Right ventricle myocardium inferior (tissue), 1 donor: ENCODE measurements at places on chromosomes 4 and X. TPM values are rescaled to one million over a fixed set of nuclear protein-coding genes. Genes with fewer than 3 reads are reported as not detected.
A peak's percentile ranks its signal among the peaks of the same experiment; 100 is the strongest.

GRCh38 chr4:8304827-8305695 lies 35.5 kb downstream of the HTRA3 start:
- no peak for DNase-seq

DNA sequence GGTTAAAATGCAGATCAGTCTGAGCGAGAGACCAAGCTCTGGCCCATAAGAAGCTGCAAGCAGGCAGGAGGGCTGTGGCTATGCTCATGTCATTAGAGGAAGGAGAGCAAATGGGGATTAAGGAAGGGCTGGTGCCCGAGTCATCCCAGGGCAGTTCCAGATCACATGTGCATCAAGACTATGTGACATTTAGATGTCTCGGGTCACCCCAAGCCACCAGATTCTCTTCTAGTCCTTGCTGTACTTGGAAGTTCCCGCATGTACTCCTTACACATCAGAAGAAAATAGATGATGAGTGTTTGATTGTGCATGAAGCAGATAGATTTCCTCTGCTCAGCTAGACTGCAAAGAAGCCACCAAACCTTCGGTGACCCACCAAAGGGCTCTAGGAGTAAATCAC lies 42.1 kb upstream of the KLHL34 start:
- DNase-seq: no peak

- no peak for DNase-seq
Measured at GRCh38 chr4:157992038-157992705, 180.7 kb downstream of the GASK1B start.

- no peak for DNase-seq
Measured at GRCh38 chr4:125739760-125740159, 425.0 kb downstream of the FAT4 start.

DNA sequence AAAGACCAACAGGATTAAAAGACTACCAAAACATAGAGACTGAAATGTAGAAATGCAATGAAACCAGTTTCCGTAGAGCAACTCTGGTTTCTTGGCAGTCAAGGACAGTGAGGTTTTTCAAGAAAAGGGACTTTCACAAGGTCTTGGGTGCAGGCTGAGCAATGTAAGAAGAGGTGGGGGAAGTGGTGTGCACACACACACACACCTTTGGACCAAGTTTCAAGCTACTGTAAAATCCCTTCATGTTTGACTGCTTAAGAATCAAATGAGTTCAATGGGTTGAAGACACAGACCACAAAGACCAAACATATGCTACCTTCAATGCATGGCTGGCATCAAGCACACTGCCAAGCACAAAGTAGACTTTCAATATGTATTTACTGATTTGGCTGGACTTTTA lies 17.8 kb upstream of the MCF2 start:
- DNase-seq: no peak

DNA sequence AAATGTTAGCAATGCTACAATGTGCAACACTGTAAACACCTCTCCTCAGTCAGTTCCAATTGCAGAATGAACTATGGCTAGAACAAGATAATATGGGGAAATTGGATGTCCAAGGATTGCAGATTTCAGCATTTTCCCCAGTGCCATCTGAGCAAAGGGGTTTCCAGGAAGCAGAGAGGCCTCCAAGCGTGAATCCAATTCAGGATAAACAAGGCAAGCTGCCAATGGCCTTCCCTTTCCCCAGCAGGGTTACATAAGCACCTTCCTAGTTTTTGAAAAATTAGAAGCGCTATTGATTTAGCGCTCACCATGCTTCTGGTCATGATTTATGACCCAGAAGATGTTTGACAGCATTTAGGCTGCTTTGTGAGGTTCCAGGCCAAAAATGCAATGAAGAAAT lies 223.0 kb upstream of the GATB start:
- no peak for DNase-seq

DNA sequence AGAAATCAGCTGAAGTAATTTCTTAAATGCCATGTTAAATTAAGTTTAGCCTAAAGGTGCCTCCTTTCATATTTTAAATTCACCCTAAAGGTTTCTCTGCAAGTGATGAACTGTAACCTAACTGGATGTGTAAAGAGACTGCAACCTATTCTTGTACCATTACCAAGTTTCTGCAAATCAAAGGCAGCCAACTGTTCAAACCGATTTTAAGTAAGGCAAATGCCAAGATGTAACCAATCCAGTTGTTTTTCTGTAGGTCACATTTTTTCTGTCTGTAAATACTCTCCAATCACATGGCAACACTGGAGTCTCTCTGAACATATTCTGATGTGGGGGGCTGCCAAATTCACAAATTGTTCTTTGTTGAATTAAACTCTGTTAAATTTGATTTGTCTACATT lies 42.4 kb upstream of the FGF2 start:
- DNase-seq: no peak

DNA sequence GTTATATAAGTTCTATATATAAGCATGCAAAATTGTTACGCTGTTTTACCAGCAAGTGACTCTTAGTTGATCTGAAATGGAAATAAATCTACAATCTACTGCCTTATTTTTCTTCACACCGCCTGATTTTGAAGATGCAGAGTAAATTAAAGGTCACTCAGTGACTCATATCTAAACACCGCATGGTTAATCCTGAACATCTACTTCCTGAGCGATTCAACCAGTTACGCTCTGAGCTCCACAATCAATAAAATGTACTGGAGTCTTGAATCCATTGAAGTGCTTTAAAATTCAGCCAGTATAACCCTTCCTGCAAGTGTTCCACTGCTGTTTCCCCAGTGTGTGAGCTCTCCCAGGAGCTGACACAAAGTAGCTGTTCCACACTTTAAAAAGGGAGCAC lies 192.8 kb downstream of the SLC7A11 start:
- no peak for DNase-seq

DNA sequence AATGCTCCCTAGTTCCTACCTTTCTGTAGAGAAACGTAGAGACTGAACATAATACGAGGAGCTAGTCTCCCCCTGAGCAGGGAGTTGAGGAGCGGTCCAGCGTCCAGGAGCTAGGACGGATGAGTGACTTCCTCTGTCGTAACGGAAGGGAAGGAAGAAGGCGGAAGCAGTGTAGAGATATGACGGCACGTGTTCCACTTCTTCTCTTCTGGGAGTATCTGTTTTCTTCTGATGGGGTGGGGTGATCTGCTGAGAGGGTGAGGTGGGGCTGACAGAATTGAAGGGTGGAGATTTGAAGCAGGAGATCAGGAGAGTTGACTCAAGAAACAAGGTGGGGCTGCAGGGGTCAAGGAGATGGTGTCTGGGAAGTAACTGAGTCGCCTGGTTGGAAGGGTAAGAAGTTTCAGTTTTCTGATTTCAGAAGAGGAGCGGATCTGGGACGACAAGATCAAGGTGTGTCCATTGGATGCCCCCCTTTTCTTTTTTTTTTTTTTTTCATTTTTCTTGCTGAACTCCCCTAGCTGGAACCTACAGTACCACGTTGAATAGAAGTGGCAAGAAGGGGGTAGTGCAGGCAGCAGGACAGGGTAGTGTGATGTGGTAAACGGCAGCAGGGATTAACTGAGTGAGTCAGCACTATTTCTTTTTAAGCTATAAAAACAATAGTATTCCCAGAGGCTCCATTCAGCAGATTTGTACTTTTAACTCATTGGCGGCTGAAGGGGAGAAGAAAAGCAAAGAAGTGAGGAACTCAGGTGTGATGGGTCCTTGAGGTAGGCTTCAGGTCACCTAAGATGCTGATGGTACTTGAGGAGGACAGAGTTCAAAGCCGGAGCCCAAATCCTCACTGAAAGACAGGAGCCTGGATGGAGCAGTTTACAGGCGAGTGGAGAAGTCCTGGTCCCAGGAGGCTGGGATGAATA lies 50.8 kb upstream of the SETD7 start:
- DNase-seq: no peak

- DNase-seq: no peak
Measured at GRCh38 chr4:10619220-10619619, 65.3 kb downstream of the CLNK start.

DNA sequence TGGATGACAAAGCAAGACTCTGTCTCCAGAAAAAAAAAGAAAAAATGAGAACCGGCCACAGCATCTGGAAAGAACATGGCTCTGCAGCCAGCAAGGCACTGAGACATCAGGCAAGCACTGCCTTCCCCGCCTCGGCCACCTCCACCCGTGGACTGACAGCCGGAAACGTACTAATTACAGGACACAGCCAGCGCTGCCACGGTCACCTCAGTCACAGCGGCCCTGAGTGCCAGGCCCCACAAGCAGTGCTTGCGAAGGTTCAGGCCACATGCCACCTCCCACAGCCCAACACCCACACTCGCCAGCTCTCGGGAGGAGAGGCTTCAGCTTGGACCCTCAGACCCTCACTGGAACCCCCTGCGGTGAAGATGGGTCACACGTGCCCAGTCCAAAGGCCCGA lies 16.8 kb downstream of the FAM53A start:
- DNase-seq: peak; percentile 67

GRCh38 chr4:18611026-18611425 lies 589.5 kb upstream of the LCORL start:
- DNase-seq: no peak

- no peak for DNase-seq
Measured at GRCh38 chr4:147805946-147806345, 74.1 kb downstream of the ARHGAP10 start.

DNA sequence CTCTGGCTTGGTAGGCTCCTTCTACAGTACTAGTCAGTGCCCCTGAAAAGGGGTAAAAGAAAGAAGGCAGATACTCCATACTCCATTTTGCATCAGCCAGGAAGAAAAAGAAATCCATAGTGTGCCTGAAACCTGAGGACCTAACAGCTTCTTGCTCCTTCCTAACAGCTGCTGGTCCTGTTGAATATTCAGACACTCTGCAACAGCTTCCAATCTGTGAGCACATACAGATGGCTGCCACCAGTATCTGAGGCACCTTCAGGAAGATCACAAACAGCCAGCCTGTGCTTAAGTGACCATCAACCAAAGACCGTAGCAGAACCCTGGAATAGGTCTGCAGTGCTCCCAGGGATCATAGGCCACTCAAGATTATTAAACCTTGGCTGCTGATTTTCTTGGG lies 4.3 kb downstream of the GIMD1 start:
- no peak for DNase-seq

DNA sequence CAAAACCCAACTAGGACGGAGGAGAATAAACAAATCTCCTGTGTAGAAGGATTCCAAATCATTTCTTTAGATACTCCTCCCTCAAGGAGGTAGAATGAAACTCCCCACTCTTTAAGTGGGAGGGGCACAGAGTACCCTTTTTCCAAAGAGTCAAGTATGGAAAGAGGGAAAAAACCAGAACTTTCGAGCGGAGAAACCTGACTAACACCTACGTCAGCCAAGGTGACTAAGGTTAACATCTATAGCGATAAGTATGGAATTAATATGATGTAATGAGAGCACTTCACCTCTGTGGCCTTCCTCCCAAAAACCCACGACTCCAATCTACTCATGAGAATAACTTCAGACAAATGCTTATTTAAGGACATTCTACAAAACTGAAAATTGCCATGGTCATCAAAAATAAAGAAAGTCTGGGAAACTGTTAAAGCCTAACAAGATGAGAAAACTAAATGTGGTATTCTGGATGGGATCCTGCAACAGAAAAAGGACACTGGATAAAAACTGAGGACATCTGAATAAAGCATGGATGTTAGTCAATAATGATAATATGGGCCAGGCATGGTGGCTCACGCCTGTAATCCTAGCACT lies 157.0 kb upstream of the MAP3K15 start:
- no peak for DNase-seq

DNA sequence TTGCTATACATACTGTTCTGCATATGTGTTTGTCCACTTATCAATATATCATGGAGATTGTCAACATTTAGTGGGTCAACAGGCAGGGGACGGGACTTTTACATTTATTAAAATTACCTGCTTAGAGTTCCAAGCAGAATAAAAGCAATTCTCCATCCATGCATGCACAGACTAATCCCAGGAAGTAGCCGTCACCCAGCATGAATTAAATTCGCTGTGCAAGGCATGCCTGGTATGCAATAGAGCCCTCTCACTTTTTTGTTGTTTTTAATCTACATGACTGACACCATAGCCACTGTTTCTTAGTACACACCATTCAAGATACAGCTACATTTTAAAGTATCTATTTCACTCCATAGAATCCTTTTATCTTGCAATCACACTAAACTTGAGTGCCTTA lies 108.9 kb downstream of the USP46 start:
- no peak for DNase-seq

- DNase-seq: no peak
Measured at GRCh38 chrX:10794203-10794630, 173.8 kb upstream of the MID1 start.

DNA sequence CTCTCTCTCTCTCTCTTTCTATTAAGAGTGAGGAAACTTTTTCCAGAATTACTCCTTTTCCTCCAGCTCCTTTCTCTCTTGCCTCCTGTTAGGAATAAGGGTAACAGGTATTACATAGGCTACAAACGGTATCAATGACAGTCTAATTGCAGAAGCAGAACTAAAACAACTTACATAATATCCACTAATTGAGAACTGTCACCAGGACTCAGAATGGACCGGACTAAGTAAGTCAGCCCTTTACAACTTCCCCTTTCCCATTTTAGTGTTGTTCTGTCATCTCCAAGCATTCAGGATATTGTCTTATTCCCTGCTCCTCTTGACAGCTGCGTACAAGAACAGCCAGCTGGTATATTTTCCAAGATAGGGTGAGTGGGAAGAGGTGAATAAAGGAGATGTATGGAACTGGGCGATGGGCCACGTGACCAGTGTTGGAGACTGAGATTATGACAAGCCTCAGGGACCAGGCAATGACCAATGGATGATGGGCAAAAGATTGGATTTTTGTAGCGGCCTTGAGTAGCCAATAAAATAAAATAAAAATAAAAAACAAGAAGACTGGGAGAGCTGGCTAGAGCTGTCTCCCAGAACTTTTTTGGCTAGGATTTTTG lies 2.3 kb upstream of the FNIP2 start:
- DNase-seq: no peak

GRCh38 chr4:122816476-122816875 lies 10.2 kb upstream of the FGF2 start:
- no peak for DNase-seq

- DNase-seq: no peak
Measured at GRCh38 chrX:54530357-54530900, 410 bp downstream of the GNL3L start.

GRCh38 chr4:147727476-147728028 lies 4.3 kb upstream of the ARHGAP10 start:
- DNase-seq: no peak

DNA sequence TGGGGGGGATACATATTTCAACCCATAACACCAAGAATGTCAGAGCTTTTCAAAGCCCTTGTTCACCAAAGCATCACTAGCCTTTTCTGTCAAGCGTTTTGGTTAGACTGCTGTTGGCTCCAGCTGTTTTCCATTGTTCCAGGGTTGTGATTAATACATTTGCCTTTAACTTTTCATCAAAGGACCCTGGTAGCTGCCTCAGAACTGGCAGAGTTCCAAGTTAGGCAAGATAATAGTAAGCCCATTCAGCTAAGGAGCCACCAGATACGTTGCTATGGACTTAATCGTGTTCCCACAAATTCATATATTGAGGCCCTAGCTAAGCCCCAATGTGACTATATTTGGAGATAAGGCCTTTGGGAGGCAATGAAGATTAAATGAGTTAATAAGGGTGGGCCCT lies 37.1 kb downstream of the ENOPH1 start:
- DNase-seq: no peak

GRCh38 chrX:130715299-130715698 lies 187.7 kb downstream of the ENOX2 start:
- no peak for DNase-seq

Gene APBB2
- 23.8 TPM for total RNA-seq

Gene SMR3B
- not detected for total RNA-seq

Gene RHOXF2B
- not detected for total RNA-seq

Gene GABRG1
- total RNA-seq: not detected

Gene MAGIX
- 4.3 TPM for total RNA-seq

Gene FGF5
- 1.6 TPM for total RNA-seq

Gene XG
- 0.19 TPM for total RNA-seq

Gene TMEM150C
- total RNA-seq: 19.6 TPM

Gene POU3F4
- total RNA-seq: not detected

Gene PDCL2
- not detected for total RNA-seq

Gene LIMCH1
- 294 TPM for total RNA-seq
